ENCODE measurements at places on chromosomes 7 and 10. TPM values are rescaled to one million over a fixed set of nuclear protein-coding genes. Genes with fewer than 3 reads are reported as not detected.

- H3K4me1 ChIP-seq = peaks cover 3% of the 10 kb centered on the region
- no peak overlapping the region for H3K27ac ChIP-seq
- no peaks in the 10 kb centered on the region for H3K36me3 ChIP-seq
- DNase-seq = no peak
These were observed 99.3 kb upstream of the CDK1 start for GRCh38 chr10:60678978-60679377.

GRCh38 chr7:156842740-156843140, 50.2 kb downstream of the LMBR1 start:
- H3K27ac ChIP-seq = no peak overlapping the region
- H3K36me3 ChIP-seq = no peaks in the 10 kb centered on the region
- no peak for DNase-seq
- H3K4me1 ChIP-seq = no peaks in the 10 kb centered on the region
- H3K4me3 ChIP-seq = no peak overlapping the region

DNA sequence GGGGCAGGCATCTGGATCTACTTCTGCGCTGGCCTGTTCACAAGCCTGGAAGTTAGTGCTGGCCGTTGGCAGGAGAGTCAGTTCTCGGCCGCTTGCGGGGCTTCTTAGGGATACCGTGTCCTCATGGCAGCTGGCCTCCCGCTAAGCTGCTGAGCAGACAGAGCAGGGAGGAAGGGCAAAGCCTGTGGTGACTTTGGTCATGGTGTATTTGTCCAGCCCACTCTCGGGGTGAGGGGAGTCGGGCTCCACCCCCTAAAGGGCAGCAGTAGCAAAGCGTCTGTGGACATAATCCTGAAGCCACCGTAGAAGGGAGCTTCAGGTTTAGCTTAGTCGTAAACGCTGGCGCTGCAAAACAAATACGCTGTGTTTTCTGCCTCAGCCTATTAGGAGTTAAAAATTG, 12.2 kb downstream of the UBE3C start:
- no peak overlapping the region for H3K27ac ChIP-seq
- DNase-seq = peak; percentile 48
- H3K36me3 ChIP-seq = no peaks in the 10 kb centered on the region

CRPPA gene
- 3.9 TPM for total RNA-seq

DNA sequence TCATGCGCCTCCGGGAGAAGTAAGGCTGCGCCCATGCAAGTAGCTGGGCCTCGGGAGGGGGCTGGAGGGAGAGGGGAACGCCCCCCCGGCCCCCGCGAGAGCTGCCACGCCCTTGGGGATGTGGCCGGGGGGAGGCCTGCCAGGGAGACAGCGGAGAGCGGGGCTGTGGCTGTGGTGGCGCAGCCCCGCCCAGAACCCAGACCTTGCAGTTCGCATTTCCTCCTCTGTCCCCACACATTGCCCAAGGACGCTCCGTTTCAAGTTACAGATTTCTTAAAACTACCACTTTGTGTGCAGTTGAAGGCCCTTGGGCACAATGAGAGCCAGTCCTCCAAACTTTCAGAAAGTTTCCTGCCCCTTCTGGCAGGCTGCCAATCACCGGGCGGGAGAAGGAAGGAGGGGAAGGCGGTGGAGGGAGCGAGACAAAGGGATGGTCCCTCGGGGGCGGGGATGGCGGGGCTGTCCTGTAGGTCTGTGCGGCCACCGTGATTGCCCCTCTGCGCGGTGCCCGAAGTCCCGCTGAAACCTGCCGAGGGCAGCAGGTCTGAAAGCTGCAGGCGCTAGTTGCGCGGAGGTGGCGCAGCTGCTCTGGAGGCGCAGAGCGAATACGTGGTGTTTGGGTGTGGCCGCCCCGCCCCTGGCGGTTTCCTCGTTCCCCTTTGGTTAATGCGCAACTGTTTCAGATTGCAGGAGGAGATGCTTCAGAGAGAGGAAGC, 2.1 kb downstream of the VIM start:
- H3K4me1 ChIP-seq = peaks cover 33% of the 10 kb centered on the region
- peak overlapping the region; percentile 99 for H3K27ac ChIP-seq
- DNase-seq = peak; percentile 52
- H3K36me3 ChIP-seq = peaks cover 45% of the 10 kb centered on the region

PDE6C gene
- total RNA-seq = not detected

CPEB3 gene
- 1.2 TPM for total RNA-seq

WNT8B gene
- total RNA-seq = not detected

GRCh38 chr7:44539669-44540506, 1.2 kb downstream of the NPC1L1 start:
- no peak overlapping the region for H3K4me3 ChIP-seq
- H3K36me3 ChIP-seq = no peaks in the 10 kb centered on the region
- H3K27me3 ChIP-seq = no peaks in the 10 kb centered on the region
- H3K27ac ChIP-seq = no peak overlapping the region

- no peak for DNase-seq
- no peak overlapping the region for H3K27ac ChIP-seq
- no peaks in the 10 kb centered on the region for H3K27me3 ChIP-seq
- peaks cover 9% of the 10 kb centered on the region for H3K4me1 ChIP-seq
- no peak overlapping the region for H3K4me3 ChIP-seq
- peaks cover 2% of the 10 kb centered on the region for H3K36me3 ChIP-seq
These were observed 22.4 kb downstream of the RHOBTB1 start for GRCh38 chr10:60921633-60922032.

DNA sequence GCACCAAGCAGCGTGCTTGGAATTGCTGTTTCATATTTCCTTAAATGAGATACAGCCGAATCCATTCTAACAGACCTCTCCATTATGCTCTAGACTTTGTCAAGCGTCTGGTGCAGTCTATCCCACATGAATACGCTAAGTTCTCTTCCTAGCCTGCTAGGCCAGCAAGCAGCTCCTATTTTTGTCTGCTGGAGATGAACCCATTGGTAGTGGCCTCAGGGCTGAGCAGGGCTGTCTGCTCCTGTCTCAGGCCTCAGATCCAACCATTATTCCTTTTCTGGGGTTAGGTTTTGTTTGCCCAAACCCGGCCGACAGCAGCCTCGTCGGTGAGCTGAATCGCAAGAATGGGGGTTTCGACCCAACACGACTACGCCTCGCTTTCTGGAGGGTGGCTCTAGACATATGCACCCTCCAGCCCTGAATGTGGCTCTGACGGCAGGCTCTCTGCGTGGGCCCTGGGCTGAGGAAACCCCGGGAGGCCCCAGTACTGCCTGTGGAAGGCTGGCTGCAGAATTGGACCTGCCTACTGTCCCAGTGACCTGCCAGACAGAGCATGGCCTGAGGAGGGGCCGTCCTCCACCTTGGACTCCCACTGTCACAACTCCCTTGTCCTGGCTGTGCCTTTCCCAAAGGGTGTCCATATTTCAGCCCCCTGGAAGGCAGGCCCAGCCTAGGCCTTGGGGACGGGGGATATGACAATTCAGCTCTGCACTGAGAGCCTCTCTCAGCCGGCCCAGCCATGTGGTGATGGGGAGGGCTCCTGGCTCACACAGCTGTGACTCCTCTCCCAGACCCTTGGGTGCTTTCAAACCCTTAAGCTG, 267.9 kb upstream of the TCERG1L start:
- no peaks in the 10 kb centered on the region for H3K4me1 ChIP-seq
- no peak overlapping the region for H3K27ac ChIP-seq
- DNase-seq = no peak

- H3K27ac ChIP-seq = no peak overlapping the region
- H3K27me3 ChIP-seq = no peaks in the 10 kb centered on the region
- H3K36me3 ChIP-seq = no peaks in the 10 kb centered on the region
- no peak overlapping the region for H3K4me3 ChIP-seq
- H3K4me1 ChIP-seq = no peaks in the 10 kb centered on the region
- no peak for DNase-seq
These were observed 299.5 kb downstream of the ELMO1 start for GRCh38 chr7:37149051-37149772.
